CD4-positive, alpha-beta T cell treated with Interleukin-15 for 4 hours (primary cell): ENCODE measurements at places on chromosomes 16 and 17.

GRCh38 chr16:46629331-46630219 lies 8.4 kb upstream of the SHCBP1 start:
- no peak for DNase-seq

DNA sequence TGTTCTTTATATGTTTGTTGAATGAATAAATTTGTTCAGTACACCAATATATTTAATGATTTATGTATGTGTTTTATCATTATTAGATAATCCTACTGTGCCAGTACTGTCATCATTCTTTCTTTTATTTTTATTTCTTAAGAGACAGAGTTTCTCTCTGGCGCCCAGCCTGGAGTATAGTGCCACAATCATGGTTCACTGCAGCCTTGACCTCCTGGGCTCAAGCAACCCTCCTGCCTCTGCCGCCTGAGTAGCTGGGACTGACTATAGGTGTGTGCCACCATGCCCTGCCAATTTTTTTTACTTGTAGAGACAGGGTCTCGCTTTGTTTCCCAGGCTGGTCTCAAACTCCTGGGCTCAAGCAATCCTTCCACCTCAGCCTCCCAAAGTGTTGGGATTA lies 41.8 kb downstream of the PAFAH1B1 start:
- DNase-seq: no peak

DNA sequence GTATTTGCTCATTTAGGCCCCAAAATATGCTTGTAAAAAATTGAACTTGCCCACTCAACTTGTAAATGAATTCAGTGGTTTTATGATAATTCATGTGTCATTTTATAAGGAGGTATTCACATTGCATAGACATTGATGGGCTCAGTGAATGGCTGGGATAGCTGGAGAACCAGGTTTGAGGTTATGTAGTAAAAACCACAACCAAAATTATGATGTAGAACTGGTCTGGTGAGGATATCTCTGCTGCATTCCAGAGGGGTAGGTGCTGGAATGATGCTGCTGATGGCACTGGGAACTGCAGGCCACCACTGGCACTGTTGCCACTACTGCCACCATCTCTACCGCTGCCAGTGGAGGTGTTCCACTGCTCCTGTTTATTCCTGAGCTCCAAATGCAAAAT lies 21.5 kb upstream of the RABEP1 start:
- no peak for DNase-seq

DNA sequence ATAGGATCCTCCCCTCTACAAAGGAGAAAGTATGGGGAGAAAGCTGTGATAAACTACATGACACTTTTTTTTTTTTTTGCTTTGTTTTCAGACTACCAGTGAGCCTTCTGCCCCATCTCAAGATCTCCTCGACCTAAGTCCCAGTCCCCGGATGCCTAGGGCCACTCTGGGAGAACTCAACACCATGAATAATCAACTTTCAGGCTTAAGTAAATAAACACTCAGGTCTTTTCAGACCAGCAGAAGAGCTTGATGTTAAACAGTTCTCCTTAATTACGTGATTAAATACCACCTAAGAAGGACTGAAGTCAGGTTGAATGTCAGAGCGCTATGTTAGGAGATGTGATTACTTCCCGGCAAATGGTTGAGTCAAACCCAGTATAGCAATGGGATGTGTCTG lies 31.4 kb downstream of the COX11 start:
- no peak for DNase-seq

- peak; percentile 68 for DNase-seq
These were observed 723 bp upstream of the SPAG5 start for GRCh38 chr17:28599311-28600184.

- DNase-seq: no peak
These were observed 327.6 kb downstream of the CDH13 start for GRCh38 chr16:82954224-82954929.

DNA sequence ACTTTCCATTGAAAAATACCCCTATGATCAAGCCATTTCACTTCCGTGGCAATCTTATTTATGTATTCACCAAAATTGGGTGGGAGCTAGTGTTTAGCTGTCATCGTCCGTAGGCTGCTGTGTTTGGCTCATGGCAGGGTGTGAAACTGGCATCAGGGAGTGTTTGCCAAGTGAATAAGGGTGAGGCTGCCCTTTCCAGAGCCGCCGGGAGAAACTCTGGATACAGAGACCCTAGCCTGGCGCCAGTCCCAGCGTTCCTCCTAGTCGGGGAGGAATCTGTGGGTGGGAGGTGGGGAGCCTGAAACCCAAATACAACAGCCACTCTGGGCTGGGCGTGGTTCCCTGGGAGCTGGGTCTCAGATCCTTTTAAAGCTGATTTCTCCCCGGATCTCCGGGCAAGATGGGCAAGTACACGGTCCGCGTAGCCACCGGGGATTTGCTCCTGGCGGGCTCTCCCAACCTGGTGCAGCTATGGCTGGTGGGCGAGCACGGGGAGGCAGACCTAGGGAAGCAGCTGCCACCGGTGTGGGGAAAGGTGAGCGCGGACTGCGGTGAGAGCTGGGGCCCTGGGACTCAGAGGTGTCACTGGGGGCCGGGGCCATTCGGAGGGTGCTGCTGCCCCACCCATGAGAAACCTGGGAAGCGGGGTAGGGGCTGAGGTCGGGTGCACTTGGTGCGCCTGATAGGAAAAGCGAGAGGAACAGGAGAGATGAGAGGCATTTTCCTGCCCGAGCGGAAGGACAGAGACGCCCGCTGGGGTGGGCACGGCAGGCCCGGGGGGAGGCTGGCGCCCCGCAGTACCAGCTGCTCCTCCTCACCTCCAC lies 62.1 kb upstream of the TEKT1 start:
- no peak for DNase-seq

GRCh38 chr17:50790618-50791017 lies 23.3 kb upstream of the ANKRD40CL start:
- DNase-seq: no peak

DNA sequence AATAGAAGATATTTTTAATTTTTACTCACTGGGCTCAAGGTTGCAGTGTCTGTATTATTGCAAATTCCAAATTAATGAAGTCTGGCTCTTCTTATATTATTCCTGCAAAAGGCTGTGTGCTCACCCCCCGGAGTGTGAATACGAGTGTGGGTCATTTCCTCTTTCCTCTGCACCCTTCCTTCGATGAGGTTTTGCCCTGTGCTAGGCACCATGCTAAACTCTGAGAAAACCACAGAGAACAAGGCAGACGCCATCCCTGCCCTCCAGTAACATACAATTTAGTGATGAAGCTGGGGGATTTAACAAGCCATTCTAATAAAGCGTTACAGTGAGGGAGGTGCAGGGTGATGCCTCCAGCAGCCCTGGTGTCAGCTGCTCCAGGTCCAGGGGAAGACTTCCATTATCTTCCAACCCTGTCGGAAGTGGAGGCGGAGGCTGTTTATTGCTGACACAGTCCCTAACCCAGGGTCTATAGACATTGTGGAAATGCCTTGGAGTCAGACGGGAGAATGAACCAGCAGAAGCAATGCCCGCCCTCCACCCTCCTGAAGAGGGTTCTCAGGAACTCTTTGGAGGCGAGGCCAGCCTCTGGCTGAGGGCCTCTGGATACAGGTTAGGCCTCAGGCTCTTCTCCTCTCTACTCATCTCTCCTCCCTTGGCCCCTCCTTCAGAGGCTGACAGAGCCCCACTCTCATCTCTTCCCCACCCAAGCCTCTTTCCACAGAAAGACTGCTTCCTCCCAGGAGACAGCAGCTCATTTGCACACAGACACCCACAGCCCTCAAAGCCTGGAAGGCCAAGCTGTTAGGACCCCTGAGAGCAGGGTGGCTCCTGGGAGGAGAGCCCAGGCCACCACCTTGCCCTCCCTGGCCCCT lies 2.0 kb upstream of the ACE start:
- DNase-seq: no peak

- no peak for DNase-seq
These were observed 17.3 kb downstream of the UTS2R start for GRCh38 chr17:82388922-82389283.

- DNase-seq: no peak
These were observed 10.6 kb downstream of the ATP6V0D1 start for GRCh38 chr16:67470359-67470758.

DNA sequence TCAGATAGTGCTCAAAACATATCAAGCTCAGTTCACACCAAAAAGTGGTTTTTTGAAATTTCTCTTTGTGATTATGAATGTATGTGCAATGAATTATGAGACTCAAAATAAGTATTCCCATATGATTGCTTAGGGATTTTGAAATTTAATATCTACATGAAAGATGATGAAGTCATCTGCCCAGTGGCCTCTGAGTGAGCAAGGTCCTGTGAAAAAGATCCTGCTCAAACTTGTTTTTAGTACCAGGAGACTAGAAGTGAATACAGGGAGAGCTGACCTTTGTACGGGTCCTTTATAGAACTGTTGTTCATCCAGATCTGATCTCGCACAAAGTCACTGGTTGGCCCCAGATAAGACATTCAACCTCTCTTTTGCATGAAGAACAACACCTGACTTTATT lies 151.9 kb upstream of the MAF start:
- no peak for DNase-seq

GRCh38 chr17:10790491-10791401 lies 13.2 kb downstream of the TMEM238L start:
- no peak for DNase-seq

- DNase-seq: no peak
These were observed 4.5 kb downstream of the MFSD6L start for GRCh38 chr17:8794636-8795035.

DNA sequence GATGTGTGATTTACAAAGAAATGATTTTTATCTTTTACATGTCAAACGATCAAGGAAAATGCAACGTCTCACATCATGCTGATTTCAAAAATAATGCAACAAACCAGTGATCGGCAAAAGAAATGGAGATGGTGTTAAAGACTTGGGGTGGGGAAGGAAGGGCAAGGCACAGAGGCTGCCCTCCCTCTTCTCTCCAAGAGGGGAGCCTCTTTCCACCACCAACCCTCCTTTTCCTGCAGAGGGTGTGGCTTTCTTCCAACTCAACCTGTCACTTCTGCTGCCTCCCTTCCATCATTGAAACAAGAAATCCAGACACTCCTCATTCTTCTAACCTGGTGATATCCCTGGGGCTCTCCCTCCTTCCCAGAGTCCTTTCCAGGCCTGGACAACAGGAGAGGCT lies 320.8 kb downstream of the SLC39A11 start:
- DNase-seq: no peak

GRCh38 chr17:31834448-31834847 lies 24.6 kb downstream of the COPRS start:
- DNase-seq: no peak

DNA sequence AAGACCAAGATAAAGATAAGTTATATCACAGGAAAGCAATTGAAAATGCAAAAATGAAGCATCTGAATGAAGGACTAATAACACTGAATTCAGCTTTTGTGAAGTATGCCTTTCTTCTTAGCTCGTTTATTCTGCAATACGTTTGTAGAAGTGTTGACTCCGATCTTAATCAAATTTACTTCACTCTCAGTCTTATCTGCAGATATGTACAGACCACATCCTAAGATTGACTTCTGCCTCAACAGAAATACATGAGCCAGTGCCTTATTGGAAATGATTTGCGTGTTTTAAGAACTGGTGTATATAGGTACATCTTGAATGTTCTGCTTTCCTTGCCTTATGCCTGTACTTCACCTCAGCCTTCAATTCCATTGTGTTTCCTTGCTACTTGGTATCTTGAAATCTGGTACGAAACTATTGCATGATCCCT lies 1.3 kb downstream of the ATF7IP2 start:
- DNase-seq: no peak

GRCh38 chr17:4518901-4519300 lies 20.2 kb downstream of the SPNS2 start:
- DNase-seq: no peak

DNA sequence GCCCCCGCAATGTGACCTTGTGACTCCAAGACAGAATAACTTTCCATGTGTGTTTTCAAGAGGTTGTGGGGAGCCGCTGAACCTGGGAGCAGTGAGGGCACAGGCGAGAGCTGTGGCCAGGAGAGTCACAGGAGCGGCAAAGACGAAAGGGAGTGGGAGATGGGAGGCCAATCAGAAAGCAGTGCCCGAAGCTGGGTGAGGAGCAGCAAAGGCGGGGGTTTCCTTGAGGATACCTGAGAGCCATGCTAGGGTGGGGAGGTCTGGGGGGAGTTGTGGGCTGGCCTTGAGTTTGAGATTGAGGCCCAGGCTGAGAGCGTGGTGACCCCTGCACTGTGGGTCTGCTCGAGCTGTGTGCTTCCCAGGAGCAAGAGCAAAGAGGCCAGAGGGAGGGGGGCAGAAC lies 23.2 kb upstream of the NPTX1 start:
- no peak for DNase-seq

DNA sequence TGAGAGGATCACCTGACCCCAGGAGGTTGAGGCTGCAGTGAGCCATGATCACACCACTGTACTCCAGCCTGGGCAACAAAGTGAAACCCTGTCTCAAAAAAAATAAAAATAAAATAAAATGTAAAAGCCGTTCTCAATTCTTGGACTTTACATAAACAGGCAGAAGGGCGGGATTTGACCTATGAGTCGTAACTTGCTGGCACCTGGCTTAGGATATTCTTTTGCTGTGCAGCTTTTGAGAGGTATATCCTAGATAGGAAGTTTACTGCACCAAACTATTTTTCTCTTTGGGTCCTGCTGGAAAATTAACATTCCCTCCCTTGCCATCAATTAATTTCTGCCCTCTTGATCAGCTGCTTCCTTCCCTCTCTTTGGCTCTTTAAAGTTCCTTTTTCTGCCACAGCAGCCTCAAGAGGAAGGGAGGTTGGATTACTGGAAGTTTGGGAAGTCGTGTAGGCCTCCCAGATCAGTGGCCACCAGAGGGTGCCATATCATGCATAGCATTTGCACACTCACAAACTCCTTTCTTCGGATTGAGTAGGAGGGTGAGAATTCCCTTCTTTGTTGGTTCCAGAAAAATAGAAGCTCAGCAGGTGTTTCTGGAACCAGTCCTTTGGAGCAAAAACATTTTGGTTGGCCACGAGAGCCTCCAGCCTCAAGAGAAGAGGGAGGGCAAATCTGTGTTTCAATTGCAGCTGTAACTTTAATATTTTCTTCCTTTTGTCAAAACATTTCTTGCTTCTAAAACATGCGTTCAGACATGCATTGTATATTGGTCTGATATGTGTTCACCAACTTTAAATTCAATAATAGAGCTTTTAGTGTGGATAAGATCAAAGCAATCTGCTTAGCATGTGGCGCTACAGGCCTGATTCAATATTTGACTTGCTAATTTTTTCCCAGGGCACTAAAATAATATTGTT lies 147.3 kb downstream of the CCDC182 start:
- no peak for DNase-seq

DNA sequence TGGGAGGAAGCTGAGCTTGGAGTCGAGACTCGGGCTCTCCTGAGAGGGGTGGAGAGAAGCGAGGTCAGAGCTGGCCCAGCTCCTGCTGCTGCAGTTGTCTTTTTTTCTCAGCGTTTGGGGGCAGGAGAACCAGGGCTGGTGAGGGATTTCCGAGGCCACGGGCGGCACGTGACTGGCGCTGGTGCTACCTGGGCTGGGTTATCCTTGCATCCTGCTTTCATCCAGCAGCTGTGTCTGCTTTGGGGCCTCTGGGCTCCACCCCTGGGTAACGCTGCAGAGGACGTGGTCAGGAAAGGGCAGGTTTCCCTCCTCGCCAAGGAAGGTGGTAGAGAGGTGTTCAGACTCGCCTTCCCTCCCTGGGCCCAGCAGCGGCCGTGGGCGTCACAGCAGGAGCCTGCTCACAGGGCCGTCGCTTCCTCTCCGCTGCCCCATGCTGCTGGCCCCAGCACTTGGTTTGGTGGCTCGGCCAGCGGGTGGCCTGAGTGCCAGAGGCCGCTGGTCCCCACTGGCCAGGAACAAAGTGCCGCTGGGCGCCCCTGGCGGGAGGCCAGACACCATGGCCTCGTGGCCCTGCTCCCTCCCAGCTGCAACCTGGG lies 22.5 kb downstream of the GSE1 start:
- DNase-seq: no peak
